ENCODE measurements at places on chromosomes 3 and 15.

DNA sequence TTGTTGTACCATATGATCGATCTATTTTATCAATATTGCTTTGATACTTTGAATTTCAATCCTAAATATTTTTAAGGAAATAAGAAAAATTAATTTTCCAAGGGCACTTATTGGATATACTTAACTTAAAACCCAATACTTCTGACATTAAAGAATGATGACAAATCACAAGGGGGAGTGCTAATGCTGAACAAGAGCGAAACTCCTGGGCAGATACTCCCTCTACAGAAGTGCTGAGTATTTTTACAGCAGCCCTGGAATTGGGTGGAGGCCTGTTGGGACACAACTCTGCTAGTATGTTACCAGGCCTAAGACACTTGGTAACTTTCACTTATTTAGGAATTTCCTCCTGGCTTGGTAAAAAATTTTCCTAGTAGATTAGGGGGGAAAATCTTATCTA, 46.2 kb downstream of the DENND6A start:
- DNase-seq = peak; percentile 17

GRCh38 chr15:41556677-41557076, 2.3 kb upstream of the TYRO3 start:
- DNase-seq = no peak

DNA sequence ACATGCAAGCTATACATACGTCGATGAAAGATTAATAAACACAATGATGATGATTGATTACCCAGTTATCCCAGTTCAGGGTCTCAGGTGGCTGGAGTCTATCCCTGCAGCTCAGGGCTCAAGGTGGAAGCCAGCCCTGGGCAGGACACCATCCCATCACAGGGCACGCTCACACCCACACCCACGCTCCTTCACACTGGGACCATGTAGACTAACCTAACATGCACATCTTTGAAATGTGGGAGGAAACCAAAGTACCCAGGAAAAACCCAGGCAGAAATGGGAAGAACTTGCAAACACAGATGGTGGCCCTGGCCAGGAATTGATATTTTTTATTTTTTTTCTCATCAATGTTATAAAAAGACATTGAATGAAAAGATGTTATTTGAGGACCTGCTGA, 151.4 kb upstream of the MCTP2 start:
- no peak for DNase-seq

GRCh38 chr15:60731583-60732130, 252.7 kb upstream of the ICE2 start:
- no peak for DNase-seq

DNA sequence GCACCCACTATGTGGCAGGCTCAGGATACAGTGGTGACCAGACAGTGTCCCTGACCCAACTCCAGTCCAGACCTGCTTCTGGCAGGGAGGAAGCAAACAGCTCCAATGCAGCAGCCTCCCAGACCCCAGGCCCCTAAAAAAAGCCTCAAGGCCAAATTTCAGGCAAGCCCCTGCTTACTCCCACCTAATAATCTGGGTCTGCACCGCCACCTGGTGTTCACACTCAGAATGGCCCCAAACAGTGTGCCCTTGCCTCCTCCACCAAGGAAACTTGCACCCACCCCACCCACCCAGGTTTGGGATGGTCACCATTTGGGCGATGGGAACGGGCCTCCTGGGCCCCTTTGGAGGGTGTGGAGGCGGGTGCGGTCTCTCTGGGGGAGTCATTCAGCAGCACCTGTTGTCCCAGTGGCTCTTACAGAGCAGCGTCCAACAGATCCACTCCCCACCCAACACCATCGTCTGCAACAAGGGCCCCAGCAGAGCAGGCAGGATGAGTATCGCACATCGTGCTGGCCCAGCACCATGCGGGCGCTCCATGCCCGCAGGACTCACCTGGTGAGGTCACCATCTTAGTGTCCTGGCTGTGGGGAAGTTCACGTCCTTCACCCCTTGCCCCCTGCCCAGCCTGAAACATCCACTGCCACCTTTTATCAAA, 17.3 kb downstream of the C3orf18 start:
- peak; percentile 13 for DNase-seq

DNA sequence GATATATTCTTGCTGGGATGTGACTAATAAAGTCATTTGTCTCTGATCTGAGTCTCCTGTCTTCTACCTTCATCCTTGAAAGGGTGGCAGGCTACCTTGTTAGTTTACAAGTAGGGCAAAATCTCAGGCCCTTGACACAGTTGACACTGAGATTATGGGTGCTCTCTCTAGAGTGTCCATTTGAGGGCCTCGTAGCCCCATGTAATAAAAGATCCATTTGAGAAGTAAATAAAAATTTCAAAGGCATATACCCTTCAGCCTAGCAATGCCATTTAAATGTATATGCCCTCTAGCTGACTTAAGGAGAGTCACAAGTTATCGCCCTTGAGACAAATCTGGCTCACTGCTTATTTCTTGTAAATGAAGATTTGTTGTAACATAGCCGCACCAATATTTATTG, 98.6 kb downstream of the TCF12 start:
- DNase-seq = no peak

GRCh38 chr3:11248596-11248995, 23.6 kb upstream of the ATG7 start:
- DNase-seq = no peak

DNA sequence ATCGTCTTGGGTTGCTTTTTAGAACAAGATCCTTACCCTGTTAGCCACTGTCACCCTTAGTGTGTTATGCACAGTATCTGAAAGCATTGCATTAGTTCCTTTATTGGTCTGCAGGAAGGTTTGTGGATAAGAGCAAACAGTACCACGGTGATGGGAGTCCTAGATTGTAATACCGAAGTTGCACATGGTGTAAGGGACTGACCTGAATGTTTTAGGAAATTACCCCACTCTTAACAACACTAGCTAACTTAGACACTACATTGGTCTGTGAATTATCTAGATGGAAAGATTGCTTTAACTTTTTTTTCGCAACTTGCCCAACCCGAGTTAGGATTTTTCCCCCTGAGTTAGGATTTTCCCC, 1.3 kb downstream of the STT3B start:
- no peak for DNase-seq

- peak; percentile 92 for DNase-seq
Measured at GRCh38 chr3:129602730-129603560, 3.5 kb downstream of the PLXND1 start.

GRCh38 chr3:138914870-138915502, 32.0 kb downstream of the FOXL2 start:
- DNase-seq = no peak

GRCh38 chr3:98650971-98651779, 57.8 kb upstream of the CPOX start:
- no peak for DNase-seq

- DNase-seq = no peak
Measured at GRCh38 chr3:13548696-13549622, at the start of gene FBLN2. Gene FBLN2 (plus strand): TSS chr3:13549125. CDS start chr3:13570356, 21,231 bp downstream.

All from astrocyte of the spinal cord (primary cell).